ENCODE measurements at places on chromosomes 4 and X. TPM values are rescaled to one million over a fixed set of nuclear protein-coding genes. Genes with fewer than 3 reads are reported as not detected.

Gene RPS6KA6
- 1.4 TPM for total RNA-seq

Gene STK26
- total RNA-seq: 2.9 TPM

Gene TRPC3
- total RNA-seq: not detected

- DNase-seq: peak; percentile 74
Measured at GRCh38 chr4:122584519-122584918, 36.3 kb downstream of the IL21 start.

Measured in dermis blood vessel endothelial cell (primary cell).